Pancreas (tissue), 10 donors: ENCODE measurements at places on chromosomes 5 and 9. TPM values are rescaled to one million over a fixed set of nuclear protein-coding genes. Genes with fewer than 3 reads are reported as not detected.

GRCh38 chr9:85872463-85872862 lies 68.5 kb upstream of the NAA35 start:
- H3K4me1 ChIP-seq = no peaks in the 10 kb centered on the region
- no peak overlapping the region for H3K4me3 ChIP-seq
- H3K36me3 ChIP-seq = no peaks in the 10 kb centered on the region
- no peaks in the 10 kb centered on the region for H3K27me3 ChIP-seq

DNA sequence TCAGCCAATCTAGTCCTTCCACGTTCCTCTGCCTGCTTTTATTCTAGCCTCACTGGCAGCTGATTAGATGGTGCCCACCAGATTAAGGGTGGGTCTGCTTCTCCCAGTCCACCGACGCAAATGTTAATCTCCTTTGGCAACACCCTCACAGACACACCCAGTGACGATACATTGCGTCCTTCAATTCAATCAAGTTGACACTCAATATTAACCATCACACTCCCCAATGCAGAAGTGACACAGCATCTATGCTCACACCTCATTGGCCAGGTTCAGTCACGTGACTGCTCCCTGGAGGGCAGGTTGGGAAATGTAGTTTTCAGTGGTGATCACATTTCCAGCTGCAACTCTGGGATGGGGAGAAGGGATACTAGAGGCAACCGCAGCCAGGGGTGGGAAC lies 13.0 kb downstream of the SUSD3 start:
- no peaks in the 10 kb centered on the region for H3K4me1 ChIP-seq
- no peaks in the 10 kb centered on the region for H3K27me3 ChIP-seq
- H3K27ac ChIP-seq = no peak overlapping the region
- no peaks in the 10 kb centered on the region for H3K36me3 ChIP-seq
- DNase-seq = no peak

DNA sequence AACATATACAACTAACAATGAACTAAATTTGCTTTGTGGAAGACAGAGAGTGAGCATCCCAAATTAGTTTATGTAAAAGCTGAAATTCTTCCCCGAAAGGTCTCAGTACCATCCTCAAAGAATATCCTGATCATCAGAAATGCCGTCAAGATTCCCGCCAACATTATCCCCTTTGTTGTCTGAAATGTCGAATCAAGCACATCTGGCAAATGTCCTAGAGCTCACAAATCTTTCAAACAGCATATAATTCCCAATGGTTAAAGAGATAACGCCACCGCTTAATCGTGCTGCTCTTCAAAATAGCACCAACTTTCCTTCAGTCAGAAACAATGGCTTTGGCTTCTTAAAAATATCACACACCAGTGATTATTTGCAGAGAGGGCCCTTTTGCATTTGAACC lies 23.8 kb downstream of the MORN5 start:
- no peak overlapping the region for H3K27ac ChIP-seq
- H3K4me1 ChIP-seq = no peaks in the 10 kb centered on the region
- H3K4me3 ChIP-seq = no peak overlapping the region
- no peak for DNase-seq

- H3K4me3 ChIP-seq = no peak overlapping the region
- H3K27ac ChIP-seq = no peak overlapping the region
- DNase-seq = no peak
- H3K27me3 ChIP-seq = no peaks in the 10 kb centered on the region
- no peaks in the 10 kb centered on the region for H3K36me3 ChIP-seq
- peaks cover 13% of the 10 kb centered on the region for H3K4me1 ChIP-seq
Measured at GRCh38 chr9:105320568-105320967, 76.1 kb downstream of the SLC44A1 start.

DNA sequence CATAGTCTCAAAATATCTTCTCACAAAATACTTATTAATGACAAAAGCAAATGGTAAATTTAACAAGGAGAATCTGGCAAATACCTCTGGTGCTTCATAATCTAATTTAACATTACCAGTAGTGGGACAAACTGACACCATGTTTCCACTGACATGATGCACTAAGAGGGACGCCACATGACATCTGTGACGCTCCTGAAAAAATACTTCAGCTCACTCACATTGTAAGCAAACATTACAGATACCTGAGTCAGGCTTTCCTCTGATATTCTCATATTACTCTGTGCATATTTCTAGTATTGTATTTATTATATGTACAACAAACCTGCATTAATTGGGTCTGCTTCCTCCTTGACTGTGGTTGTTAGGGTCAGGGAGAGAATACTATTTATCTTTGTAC lies 56.7 kb upstream of the OSMR start:
- DNase-seq = no peak
- no peak overlapping the region for H3K4me3 ChIP-seq
- H3K4me1 ChIP-seq = no peaks in the 10 kb centered on the region

DNA sequence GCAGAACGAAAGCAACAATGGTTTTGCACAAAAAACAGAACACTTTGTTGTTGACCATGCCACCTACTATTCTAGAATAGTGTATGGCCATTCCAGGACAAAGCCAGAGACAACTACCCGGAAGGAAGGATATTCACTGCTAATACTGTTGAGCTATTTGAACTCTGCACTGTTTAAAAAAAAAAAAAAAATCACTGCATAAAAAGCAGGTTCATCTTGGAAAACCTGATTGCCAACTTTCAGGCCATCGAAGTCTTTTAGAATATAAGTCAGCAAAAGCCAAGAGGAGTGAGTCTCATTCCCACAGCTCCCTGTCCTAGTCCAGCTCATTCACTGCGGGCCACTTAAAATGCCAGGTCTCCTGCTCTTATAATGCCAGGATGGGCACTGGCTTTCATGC lies 4.0 kb downstream of the ENC1 start:
- H3K27ac ChIP-seq = no peak overlapping the region
- no peak overlapping the region for H3K4me3 ChIP-seq

GRCh38 chr9:137952976-137953666 lies 75.5 kb downstream of the CACNA1B start:
- no peaks in the 10 kb centered on the region for H3K36me3 ChIP-seq
- H3K27ac ChIP-seq = no peak overlapping the region
- H3K4me3 ChIP-seq = no peak overlapping the region
- H3K27me3 ChIP-seq = no peaks in the 10 kb centered on the region
- H3K4me1 ChIP-seq = no peaks in the 10 kb centered on the region
- no peak for DNase-seq

DNA sequence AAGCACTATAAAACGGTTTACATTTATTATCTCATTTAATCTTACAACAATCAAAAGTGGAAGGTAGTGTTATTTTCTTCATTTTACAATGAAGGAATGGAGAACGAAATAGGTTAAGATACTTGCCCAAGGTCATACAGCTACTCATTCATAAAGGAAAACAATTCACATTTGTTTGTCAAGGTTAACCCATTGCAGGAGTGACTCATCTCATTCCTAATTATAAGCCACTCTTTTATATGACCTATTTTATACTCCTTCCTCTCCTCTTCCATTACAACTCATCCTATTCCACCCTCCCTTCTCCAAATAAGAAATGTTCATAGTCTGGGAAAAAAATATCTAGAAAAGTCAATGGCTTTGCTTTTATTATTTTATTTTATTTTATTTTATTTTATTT lies 29.6 kb downstream of the CRHBP start:
- H3K4me3 ChIP-seq = no peak overlapping the region
- no peaks in the 10 kb centered on the region for H3K27me3 ChIP-seq
- H3K36me3 ChIP-seq = no peaks in the 10 kb centered on the region
- H3K4me1 ChIP-seq = no peaks in the 10 kb centered on the region
- no peak for DNase-seq

DNA sequence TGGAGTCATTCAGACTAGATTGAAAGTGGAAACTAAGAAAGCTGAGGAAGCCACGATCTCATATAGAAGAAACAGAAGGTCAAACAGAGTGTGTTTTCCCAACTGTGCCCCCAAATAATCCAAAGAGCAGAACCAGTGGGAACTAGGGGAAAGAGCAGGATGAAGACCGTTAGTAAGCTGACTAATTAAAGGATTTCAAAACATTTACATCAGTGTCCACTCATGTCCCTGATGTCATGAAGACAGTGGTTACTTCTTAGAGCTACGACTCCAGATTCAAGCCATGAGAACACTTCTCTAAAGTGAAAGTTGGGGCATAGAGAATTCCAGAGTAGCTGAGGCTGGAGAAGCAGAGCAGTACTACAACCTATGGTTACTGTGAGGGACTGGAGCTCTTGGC lies 119.6 kb upstream of the SLC12A2 start:
- no peak overlapping the region for H3K27ac ChIP-seq
- DNase-seq = no peak
- no peaks in the 10 kb centered on the region for H3K36me3 ChIP-seq
- no peak overlapping the region for H3K4me3 ChIP-seq
- peaks cover 21% of the 10 kb centered on the region for H3K4me1 ChIP-seq

DNA sequence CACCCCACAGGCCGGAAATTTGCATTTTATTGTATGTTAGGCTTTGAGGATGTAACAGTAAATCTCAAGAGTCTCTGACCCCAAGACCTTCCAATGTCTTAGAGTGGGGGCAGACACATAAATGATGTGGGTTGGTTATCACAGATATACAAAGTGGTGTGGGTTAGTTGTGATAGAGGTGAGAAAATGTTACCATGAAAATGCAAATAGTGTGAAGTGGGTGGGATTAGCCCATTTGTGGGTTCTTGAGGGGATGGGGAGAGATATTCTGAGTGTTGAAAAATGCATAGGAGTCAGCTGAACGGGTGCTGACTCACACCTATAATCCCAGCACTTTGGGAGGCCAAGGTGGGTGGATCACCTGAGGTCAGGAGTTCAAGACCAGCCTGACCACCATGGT lies 7.9 kb upstream of the RNF145 start:
- no peaks in the 10 kb centered on the region for H3K4me1 ChIP-seq
- H3K36me3 ChIP-seq = no peaks in the 10 kb centered on the region
- no peaks in the 10 kb centered on the region for H3K27me3 ChIP-seq
- no peak overlapping the region for H3K4me3 ChIP-seq

DNA sequence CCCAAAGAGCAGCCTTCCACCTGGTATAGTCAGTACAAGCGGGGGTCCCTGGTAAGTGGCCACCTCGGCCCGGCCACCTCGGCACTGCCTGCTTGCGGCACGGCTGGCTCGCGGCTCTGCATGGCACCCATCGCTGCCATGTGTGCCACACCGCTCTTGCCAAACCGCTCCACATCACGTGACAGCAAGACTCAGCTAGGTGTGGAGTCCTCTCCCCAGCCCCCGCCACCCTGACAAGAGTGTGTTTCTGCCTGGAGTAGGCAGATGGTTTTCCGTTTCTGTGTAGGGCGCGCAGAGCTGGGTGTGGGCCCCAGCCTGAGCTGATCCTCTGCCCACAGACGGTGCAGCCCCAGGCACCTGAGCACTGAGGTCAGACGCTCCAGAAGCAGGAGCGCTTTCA lies 50.5 kb upstream of the FCN2 start:
- H3K4me3 ChIP-seq = no peak overlapping the region
- no peak for DNase-seq
- H3K27ac ChIP-seq = no peak overlapping the region
- H3K4me1 ChIP-seq = no peaks in the 10 kb centered on the region
- no peaks in the 10 kb centered on the region for H3K27me3 ChIP-seq

DNA sequence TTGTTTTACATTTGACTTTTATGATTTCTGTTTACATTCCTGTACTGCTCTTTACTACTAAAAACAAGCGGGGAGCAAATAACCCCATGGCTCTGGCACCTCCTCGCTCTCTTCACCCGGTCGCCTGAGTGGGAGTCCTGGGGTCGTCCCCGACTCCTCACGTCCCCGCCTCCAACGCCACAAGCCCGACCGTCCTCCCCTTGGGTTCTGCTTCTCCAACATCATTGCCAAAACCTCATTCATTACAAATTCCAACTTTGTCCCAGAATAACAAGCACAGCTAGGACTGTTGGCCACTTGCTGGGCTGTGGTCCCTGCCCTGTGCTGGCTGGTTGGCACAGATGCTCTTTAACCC lies 35.1 kb downstream of the MRPL36 start:
- H3K36me3 ChIP-seq = no peaks in the 10 kb centered on the region
- H3K27me3 ChIP-seq = no peaks in the 10 kb centered on the region
- no peaks in the 10 kb centered on the region for H3K4me1 ChIP-seq
- no peak for DNase-seq
- H3K27ac ChIP-seq = no peak overlapping the region

DNA sequence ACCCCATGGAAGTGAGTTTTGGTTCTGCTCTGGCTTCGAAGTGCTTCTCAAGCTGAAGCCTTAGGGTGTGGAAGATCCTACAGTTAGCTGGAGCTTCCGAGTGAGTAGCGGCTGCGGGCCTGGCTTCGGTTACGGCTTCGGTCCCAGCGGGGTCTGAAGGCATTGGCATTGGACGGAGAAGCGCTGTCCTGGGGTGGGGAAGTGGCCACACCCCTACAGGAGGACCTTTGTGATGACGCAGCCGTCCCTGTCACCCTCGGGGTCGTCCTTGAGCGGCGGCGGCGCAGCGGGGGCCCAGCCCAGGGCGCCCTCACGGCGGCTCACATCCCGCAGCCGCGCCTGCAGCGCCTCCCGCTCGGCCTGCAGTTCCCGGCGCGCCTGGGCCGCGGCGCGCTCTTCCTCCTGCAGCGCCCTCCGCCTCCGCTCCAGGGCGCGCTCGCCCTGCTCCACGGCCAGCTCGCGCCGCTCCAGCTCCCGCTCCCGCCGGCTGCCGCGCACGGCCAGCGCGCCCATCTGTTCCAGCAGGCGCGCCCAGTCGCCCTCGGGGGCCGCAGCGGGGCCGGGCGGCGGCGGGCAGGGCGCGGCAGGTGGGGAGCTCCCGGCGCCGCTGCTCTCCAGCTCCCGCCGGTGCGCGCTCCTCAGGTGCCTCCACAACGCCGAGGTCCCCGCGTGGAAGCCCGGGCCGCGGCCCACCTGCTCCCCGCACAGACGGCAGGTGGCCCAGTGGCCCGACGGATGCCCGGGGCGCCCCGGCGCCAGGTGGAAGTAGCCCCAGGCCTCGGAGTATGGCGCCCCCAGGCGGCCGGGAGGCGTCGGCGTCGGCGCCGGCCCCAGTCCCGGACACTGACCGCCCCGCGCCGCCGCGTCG lies 9.9 kb downstream of the ZBED3 start:
- no peaks in the 10 kb centered on the region for H3K36me3 ChIP-seq
- no peak overlapping the region for H3K4me3 ChIP-seq
- H3K27ac ChIP-seq = no peak overlapping the region
- no peaks in the 10 kb centered on the region for H3K27me3 ChIP-seq

- H3K27me3 ChIP-seq = no peaks in the 10 kb centered on the region
- no peak overlapping the region for H3K4me3 ChIP-seq
- DNase-seq = no peak
- no peak overlapping the region for H3K27ac ChIP-seq
- H3K36me3 ChIP-seq = no peaks in the 10 kb centered on the region
Measured at GRCh38 chr5:173312821-173313220, 15.4 kb downstream of the STC2 start.

DNA sequence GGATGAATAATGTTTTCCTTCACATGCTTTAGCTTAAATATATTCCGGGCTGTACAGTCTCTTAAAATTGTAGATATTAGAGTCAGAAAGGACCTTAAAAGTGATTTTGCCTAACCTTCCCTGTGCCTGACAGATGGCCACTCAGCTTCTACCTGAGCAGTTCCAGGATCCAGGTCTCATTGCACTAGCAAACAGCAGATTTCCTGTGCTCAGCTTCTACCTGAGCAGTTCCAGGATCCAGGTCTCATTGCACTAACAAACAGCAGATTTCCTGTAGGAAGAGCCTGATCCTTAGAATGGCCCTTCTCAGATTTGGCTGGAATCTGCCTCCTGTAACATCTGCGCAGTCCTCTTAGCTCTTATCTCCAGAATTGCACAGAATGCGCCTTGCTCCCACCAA lies 219.8 kb downstream of the AOPEP start:
- no peaks in the 10 kb centered on the region for H3K27me3 ChIP-seq
- H3K27ac ChIP-seq = peak overlapping the region; percentile 37

C9orf153 gene
- not detected for polyA plus RNA-seq

PTPN3 gene
- 8.0 TPM for polyA plus RNA-seq

INIP gene
- 5.2 TPM for polyA plus RNA-seq
